ENCODE measurements at places on chromosomes 3 and 15.

- DNase-seq = no peak
Measured at GRCh38 chr3:134609821-134610431, 40.9 kb downstream of the KY start.

DNA sequence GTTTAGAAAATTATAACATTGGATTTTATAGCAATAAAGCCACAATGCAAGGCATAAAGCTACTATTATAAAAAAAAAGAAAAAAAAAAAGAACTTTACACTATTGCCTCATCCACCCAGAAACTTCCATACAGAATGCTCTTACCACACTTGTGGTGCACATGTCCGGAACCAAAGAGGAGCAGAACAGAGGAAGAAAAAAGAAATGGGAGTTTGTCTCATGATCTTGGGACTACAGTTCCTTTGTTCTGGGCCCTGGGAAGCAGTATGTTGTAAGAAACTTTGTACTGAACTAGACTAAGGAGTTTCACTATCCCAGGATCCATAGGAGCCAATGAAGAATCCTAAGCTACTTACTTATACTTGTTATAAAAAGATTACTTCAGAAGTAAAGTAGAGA is 36.1 kb downstream of the FMN1 start:
- DNase-seq = no peak

DNA sequence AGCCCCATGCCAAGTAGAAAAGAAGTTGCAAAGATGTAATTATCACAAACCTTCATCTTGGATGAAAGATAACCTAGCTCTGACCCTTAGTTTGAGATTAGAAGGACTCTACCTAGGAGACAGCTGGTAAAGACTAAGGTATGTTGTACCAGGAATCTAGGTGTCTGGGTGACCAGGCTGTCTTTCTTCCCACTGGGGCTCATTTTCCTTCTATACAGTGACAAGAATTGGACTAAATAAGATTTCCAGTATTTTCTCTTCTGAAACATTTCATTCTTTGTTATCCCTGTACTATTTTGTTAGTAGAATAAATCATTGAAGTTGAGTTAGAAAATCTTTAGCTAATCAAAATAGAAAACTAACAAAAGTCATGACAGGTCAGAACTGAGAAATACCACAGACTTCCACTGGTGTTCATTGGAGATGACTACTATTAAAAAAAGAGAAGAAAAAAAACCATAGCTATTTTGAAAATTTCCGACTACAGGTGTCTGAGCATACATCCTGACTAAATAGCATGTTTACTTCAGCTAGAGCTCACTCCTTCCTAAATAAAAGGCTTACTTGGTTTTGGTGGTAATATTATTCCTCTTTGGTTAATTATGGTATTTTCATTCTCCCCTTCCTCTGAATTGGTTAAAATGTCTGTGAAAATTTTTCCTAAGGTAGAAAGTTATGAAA is 10.1 kb downstream of the TGFBR2 start:
- DNase-seq = no peak

- peak; percentile 6 for DNase-seq
Measured at GRCh38 chr3:33006571-33007286, 55.3 kb downstream of the CCR4 start.

- no peak for DNase-seq
Measured at GRCh38 chr3:141643796-141644195, 94.3 kb upstream of the RNF7 start.

DNA sequence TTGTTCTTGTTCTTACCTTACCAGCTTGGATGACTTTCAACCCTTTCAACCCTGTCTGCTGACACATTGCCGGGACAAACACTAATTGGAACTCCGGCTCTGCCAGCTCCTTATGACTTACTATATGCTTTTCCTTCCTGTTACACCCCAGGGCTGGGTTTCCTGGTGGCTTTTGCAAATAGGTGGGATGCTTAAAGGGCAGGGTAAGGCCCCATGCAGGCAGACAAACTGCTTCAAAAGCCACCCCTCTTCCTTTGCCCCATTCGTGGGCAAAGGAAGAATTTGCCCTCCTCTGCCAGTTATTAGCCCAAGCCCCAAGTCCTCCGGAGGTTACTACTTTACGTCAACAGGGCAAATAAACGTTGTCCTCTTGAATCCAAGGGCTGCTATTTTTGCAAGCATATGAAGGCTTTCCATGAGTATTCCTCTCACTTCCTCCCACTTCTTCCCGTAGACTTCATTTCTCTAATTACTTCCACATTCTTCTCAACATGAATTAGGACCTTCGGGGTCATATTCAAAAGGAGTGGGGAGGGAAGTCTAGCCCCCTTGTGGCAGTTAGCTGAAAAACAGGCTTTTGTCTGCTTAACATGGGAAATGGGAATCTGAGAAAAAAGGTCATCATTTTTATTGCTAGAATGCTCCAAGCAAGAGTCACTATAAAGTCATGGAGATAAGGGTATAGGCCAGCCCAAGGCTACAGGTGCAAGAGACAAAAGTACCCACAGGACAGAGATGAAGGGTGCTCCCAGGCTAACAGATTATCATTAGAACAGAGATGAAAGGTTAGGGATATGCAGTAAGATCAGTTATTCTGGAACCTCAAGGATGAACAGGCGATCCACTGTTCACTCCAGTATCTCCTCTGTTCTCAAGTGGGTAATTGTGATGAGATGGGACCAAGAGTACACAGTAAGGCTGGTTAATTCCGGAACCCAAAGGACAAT is 56.3 kb upstream of the FSTL1 start:
- peak; percentile 54 for DNase-seq

GRCh38 chr15:56411122-56411749 is 46.0 kb downstream of the TEX9 start:
- DNase-seq = no peak

DNA sequence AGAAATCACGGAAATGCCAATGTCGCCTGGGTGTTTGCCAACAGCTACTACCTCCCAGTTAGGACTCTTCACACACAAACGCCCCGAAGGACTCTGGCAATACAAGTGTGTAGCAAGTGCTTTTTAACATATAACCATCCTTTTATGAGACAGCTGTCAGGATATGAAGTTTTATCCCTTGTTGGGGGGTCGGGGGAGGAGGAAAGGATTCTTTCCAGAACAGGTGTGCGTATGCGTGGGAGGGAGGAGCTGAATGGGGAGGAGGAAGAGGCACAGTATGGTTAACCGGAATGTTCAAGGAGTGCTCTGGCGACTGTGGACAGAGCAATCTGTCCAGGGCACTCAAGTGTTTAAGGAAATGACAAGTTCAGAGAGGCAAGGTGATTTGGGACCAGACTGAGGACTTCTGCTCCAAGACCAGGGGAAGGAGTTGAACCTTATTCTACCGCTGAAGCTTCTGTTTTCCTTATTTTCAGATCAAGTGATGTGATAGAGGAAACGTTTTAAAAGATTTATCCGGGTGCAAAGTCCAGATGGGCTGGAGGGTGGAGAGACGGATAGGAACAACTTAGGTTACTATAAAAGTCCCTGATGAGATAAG is 1.3 kb downstream of the TSPAN3 start:
- DNase-seq = peak; percentile 32

GRCh38 chr3:141457624-141458236 is 29.1 kb upstream of the RASA2 start:
- no peak for DNase-seq

Data from mesenchymal stem cell (in vitro differentiated cells and primary cell).